Omental fat pad (tissue), 4 donors: ENCODE measurements at places on chromosomes 12 and 14.

- no peak for DNase-seq
Observed at GRCh38 chr12:89327486-89328094, 24.7 kb downstream of the DUSP6 start.

DNA sequence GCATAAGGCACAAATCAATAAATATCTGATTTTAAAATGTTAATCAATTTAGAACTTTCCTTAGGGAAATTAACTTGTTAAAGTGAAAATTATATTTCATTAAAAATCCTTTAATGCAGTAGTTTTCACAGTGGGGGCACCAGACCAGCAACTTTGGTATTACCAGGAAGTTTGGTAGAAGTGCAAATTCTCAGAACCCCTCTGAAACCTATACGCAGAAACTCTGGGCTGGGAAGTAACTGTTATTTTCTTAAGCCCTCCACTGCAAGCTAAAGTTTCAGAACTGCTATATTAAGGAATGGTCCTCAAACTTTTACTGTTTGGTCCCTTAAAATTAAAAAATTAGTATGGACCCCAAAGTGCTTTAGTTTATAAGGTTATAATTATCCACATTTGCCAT, 35.7 kb downstream of the GNPTAB start:
- no peak for DNase-seq

DNA sequence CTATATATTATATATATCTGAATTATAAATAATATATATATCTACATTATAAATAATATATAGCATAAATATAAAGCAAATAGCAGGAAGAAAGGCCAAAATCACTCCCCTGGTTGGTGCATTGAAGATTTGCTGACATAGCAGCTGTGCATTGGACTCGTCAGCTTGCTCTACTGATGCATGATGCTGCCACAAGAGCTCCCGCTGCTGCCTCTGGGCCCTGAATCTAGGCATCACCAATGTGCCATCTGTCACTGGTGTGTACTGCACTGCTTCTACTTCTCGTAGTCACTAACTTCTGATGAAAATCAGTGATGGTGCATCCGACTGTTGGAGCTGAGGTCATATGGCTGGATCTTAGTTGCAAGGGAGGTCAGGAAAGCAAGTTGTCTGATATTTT, 205.0 kb downstream of the ADAMTS20 start:
- DNase-seq: no peak

- DNase-seq: no peak
Observed at GRCh38 chr12:71478270-71478669, 38.7 kb downstream of the LGR5 start.

DNA sequence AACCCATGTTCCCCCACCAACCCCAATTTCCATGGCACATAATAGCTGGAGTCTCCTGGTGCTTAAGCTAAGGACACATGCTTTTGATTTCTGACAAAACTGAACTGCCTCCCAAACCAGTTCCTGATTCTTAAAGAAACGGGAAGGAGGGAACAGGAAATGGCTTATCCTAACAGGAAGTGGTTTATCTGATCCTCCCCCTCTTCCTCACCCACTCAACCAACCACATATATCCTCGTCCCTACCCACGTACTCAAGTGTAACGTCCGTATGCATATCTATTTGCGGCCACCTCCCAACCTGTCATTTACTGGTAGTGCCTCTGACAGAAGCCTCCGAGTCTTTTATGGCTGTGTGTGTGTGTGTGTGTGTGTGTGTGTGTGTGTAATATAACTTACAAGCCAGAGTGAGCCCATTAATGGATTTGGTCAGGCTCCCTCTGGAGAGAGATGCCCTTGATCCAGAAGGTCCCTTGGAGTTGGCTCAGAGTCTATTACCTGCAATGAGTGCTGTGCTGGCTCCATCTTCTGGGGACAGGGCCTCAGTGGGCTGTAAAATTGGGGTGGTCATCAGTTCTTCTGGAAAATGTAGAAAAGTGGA, 7.7 kb downstream of the DAZAP2 start:
- DNase-seq: no peak
